Stimulated activated CD8-positive, alpha-beta memory T cell treated with anti-CD3 and anti-CD28 coated beads, Interleukin-15, amount 100 ng/mL, for 4 hours (primary cell): ENCODE measurements at places on chromosomes 6 and 20.

DNA sequence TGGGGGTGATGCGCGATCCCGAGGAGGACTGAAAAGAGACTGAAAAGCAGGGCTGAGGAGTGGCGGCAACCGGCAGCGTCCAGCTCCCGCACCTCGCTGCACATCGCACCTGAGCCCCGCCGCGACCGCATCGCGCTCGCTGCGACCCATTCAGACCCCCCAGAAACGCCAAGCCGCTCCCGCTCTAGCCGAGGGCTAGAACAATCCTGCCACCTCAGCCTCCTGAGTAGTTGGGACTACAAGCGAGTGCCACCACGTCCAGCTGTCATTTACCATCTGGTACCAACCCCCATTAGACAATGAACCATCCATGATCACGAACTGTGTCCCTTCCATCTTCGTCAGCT lies 33.2 kb downstream of the HLA-A start:
- no peak for DNase-seq

GRCh38 chr6:3592371-3592941 lies 135.6 kb upstream of the SLC22A23 start:
- no peak for DNase-seq

- DNase-seq: no peak
These were observed 66.4 kb downstream of the MDGA1 start for GRCh38 chr6:37631295-37631694.

GRCh38 chr6:132817554-132818403 lies 3.4 kb downstream of the RPS12 start:
- DNase-seq: no peak

DNA sequence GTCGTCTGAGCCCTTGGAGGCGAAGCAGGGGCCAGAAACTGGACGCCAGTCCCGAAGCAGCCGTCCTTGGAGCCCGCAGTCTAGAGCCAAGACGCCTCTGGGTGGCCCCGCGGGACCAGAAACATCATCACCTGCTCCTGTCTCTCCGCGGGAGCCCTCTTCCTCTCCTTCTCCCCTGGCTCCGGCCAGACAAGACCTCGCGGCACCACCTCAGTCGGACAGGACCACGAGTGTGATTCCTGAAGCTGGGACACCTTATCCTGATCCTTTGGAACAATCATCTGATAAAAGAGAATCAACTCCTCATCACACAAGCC lies 416 bp downstream of the RSPH4A start:
- no peak for DNase-seq

DNA sequence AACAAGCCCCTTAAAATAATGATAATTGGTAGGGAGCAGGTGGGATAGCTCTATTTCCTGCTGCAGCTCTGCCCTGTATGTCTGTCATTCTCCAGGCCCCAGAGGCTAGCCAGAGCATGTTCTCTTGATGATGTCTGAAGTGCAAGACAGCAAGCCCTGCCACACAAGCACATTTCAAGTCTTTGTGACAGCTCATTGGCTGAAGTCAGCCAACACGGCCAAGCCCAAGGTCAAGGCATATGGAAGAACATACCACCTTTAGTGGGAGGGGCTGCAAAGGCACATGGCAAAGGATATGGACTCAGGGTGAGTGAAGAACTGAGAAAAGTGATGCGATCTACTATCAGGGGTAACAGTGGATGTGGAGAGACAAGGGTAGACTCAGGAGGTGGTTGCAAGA lies 116.1 kb downstream of the PRND start:
- no peak for DNase-seq

DNA sequence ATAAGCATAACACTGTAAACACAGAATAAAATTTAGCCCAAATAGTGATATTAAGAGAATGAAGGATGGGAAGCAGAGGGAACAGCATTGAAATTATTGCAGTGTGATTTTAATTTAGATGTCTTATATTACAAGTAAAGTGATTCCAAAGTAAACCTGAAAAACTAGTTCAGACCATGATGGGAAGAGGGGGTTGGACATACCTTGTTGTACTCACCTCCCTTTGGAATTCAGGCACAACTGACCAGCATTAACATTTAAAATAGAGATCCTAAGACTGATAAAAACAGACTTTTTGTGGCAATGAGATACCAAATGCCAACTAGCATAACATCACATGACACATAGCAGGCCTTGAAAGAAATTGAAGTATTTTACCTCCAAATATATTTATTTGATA lies 262.6 kb upstream of the PRND start:
- DNase-seq: no peak

DNA sequence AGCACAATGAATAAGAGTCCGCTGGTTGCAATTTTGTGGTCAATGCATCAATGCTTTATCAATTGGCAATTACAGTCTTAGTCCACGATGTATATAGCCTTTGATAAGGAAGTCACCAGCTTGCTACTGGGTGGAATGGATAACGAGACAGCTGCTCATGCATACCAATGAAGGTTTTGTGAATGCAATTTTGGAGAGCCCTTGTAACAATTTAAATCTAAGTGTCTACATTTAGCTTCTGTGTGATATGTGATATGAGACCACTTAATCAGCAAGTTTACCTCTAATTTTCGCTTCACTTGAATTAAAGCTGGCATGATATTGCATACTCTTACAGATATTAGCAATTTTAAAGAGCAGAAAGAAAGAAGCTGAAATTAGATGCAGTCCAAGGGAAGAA lies 543.9 kb downstream of the RNF144B start:
- no peak for DNase-seq
